Esophagus mucosa (tissue), 1 donor: ENCODE measurements at places on chromosomes 5 and 9. TPM values are rescaled to one million over a fixed set of nuclear protein-coding genes. Genes with fewer than 3 reads are reported as not detected.
A peak's percentile ranks its signal among the peaks of the same experiment; 100 is the strongest.

- ATAC-seq, result peak; percentile 75
Measured at GRCh38 chr9:14277244-14277643, 36.7 kb downstream of the NFIB start.

- ATAC-seq, result no peak
Measured at GRCh38 chr9:6619909-6620308, 25.6 kb downstream of the GLDC start.

DNA sequence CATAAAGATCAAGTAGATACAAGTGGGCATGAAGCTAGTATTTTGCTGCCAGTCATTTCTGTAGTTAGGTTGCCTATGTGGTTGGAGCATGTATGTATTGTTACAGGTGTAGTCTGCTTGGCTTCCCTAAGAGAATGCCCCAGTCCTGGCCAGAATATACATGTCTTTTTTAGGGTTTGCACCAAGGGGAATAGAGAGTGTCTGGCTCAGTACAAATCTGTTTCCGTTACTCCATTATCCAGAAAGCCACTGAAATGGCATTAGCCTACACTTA lies 23.2 kb downstream of the TGFBR1 start:
- no peak for ATAC-seq

Gene SPINK14
- not detected for total RNA-seq

Gene GCNT4
- 1.4 TPM for total RNA-seq

Gene CTXN3
- 0.24 TPM for total RNA-seq

DNA sequence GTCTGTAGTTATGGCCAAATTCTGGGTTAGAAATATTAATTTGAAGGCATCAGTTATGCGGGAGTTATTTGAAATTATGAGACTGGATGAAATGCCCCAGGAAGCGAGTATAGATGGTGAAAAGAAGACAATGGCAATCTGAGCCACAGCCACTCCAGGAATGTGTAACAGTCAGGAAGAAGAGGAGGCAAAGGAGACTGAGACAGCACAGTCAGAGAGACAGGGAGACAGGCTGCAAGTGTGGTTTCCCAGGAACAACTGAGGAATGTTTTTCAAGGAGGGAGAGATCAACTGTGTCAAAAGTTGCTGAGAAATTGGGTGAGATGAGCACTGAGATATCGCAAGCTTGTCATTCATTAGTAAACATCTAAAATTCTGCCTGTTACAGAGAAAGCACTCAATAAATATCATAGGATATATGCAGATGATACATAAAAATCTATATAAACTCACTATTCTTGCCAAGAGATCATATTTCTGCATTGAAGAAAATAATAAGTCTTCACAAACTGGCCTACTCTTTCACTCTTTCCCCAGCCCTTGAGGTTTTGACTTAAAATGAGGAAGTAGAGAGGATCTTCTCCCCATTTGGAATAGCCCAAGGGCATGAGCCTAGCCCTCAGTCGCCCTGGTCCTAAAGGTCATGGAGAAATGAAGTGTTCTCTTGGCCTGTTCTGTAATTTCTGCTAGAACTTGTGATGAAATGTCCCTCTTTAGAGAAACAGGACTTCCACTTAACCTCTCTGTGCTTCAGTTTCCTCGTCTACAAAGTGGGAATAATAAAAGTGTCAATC lies 48.5 kb upstream of the RLN1 start:
- ATAC-seq, result no peak
